Epithelial cell of proximal tubule (primary cell): ENCODE measurements at places on chromosomes 6 and 20. TPM values are rescaled to one million over a fixed set of nuclear protein-coding genes. Genes with fewer than 3 reads are reported as not detected.

Gene DAAM2
- total RNA-seq, result 0.35 and 0.87 TPM in 2 replicates

Gene FOXO3
- 16.8 TPM in 2 replicates for total RNA-seq

Gene ATP9A
- total RNA-seq, result 16.4 and 22.5 TPM in 2 replicates

Gene LAMA2
- total RNA-seq, result 0.69 and 2.7 TPM in 2 replicates

Gene SNAI1
- total RNA-seq, result 1.4 and 2.0 TPM in 2 replicates

Gene SFT2D1
- total RNA-seq, result 62.4 and 105 TPM in 2 replicates

Gene PANK2
- total RNA-seq, result 29.3 and 45.4 TPM in 2 replicates

Gene LCA5
- total RNA-seq, result 1.5 and 1.7 TPM in 2 replicates

- DNase-seq, result no peak
These were observed 40.1 kb downstream of the TRAF3IP2 start for GRCh38 chr6:111565326-111566221.

DNA sequence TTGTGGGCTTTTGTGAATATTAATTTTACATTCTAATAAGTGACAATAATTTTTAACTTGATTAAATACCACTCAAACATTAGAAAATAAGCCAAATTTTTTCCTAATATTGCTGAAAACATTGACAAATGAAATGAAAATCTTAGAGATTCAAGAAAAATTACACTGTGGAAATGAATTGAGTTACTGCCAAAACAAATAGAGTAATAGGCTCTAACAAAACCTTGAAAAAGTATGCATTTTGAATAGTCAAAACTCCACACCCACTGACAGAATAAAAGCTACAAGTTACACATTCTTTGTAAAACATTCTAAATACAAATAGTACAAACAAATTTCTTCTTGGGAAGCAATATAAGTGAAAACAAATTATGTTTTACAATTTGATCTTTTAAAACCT is 5.9 kb downstream of the TBX18 start:
- DNase-seq, result no peak

DNA sequence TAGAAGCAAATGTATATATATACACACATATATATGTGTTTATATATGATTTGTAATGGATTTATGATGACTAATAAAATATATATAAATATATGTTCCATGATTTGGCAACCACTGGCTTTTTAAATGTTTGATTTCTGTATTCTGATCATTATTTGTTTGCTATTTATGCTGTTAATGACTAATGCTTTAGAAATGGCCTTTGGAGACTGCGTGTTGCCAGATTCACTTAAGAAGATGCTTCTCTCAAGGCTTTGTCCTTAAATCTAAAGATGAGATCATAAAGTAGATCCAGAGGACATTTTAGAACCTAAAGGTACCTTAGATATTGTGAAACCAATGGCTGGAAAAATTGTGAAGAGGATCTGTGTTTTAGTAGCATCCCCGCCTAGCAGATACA is 116.0 kb upstream of the SUPT3H start:
- no peak for DNase-seq

DNA sequence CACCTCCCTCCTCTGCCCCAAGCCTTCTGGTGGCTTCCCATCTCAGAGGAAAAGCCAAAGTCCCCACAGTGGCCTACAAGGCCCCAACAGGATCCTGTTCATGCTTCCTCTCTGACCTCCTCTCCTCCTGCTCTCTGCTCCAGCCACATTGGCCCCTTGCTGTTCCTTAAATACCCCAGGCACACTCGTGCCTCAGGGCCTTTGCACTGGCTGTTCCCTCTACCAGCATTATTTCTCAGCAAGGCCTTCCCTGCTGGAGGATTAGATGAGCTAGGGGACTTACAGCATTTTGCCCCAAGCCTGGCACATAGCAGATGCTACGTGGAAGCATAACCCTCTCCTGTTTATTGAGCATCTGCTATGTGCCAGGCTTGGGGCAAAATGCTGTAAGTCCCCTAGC is 7.8 kb downstream of the CCN5 start:
- no peak for DNase-seq

- DNase-seq, result no peak
These were observed 2.8 kb downstream of the PPP1R10 start for GRCh38 chr6:30614044-30614842.

DNA sequence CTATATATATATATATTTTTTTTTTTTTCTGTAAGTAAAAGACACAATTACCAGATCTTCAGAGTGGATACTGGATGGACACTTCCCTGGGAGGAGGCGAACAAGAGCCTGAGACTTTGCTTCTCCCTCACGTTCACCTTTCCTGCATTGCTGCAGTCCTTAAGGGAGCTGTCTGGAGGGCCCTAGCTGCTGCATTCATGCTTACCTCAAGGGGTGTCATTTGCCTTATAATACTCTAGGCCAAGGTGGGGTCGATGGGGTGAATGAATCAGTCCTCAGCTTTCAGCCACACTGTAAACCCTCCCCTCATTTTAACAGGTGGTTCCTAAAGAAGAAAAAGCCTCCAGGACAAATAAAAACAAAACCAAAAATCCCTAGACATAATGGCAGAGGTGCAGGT is 34.8 kb upstream of the CD83 start:
- no peak for DNase-seq

DNA sequence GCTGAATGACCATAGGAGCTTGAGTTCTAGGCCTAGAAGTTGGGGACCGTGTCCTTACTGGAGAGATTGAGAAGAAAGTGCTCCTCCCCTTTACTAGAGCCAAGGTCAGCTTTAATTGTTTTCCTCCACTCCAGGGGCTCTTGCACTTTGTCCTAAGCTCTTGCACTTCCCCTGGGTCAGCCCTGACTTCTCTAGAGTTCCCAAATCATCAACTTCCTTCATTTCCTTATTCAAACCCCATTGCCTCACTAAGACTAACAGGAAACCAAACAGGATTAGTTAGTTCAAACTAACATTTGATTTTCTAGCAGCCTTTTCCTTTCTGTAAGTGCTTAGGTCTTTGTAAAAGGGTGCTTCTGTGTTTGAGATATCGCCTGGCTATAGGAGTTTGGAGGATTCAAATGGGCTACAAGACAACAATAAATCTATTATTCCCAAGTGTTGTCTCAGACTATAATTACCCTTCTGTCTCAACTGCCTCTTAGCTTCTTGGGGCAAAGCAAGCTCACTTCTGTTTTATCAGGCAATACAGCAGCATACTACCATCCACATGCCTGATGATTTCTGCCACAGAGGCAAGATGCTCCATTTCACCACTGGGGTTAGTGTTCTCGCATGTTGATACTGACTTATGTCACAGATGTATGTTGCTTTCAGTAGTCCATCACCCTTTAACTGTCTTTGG is 12.8 kb upstream of the DTNBP1 start:
- no peak for DNase-seq
